Tongue (tissue), 3 donors: ENCODE measurements at places on chromosomes 7 and 10. TPM values are rescaled to one million over a fixed set of nuclear protein-coding genes. Genes with fewer than 3 reads are reported as not detected.

The FAM25C gene
- total RNA-seq: not detected

The CYP3A7 gene
- 0.21 TPM for total RNA-seq

DNA sequence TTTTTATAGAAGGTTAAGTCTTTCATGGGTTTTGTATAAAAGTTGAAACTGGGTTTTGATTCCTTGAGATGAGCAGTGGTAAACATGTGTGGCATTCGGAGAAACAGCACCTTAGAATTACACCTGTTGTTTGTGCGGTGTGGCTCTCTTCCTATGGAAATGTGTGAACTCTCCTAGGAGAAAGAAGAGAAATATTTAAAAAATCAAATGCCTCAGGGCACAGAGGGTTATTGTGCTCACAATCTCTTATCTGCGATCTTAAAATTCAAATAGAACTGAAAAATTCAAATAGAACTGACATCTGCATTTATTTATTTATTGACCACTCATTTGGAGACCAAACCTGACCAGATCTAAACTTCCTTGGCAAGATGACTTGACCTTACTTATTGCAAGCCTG, 18.1 kb upstream of the NRP1 start:
- no peak for DNase-seq

DNA sequence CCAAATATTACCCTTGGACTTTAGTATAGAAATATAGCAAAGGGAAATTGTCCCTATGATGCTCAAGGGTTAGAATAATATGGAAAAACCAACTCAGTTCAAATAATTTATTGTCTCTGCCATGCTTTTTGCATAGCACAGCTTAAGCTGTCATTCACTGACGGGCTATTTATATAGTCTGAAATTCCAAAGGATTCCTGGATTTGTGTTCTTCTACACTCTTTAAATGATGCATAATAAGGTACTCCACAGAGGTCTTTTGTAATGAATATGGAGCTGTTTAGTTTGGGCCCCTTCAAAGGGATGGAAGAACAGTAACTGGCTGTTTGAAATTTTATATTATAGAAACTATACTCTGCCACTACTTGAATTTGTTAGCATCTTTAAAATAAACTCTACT, 276.6 kb upstream of the FERD3L start:
- no peak for DNase-seq

DNA sequence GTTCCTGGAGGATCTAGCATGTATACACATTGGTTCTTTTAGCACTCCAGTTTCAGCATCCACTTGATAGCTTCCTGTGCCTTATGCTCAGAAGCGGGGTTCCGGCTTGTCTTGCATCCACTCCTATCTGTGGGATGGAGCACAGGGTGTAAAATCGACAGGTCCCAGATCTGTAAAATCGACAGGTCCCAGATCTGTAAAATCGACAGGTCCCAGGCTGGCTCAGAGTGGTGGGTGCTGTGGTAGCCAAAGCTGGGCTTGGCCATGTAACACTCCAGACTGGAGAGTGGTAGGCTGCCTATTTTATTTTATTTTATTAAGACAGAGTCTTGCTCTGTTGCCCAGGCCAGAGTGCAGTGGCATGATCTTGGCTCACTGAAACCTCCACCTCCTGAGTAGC, 30.3 kb downstream of the HECW1 start:
- no peak for DNase-seq

- DNase-seq: no peak
Observed at GRCh38 chr10:130567011-130567410, 430.8 kb downstream of the GLRX3 start.

- DNase-seq: no peak
Observed at GRCh38 chr7:42274053-42274452, 37.0 kb upstream of the GLI3 start.

- no peak for DNase-seq
Observed at GRCh38 chr7:29331163-29331562, 136.6 kb downstream of the CHN2 start.

DNA sequence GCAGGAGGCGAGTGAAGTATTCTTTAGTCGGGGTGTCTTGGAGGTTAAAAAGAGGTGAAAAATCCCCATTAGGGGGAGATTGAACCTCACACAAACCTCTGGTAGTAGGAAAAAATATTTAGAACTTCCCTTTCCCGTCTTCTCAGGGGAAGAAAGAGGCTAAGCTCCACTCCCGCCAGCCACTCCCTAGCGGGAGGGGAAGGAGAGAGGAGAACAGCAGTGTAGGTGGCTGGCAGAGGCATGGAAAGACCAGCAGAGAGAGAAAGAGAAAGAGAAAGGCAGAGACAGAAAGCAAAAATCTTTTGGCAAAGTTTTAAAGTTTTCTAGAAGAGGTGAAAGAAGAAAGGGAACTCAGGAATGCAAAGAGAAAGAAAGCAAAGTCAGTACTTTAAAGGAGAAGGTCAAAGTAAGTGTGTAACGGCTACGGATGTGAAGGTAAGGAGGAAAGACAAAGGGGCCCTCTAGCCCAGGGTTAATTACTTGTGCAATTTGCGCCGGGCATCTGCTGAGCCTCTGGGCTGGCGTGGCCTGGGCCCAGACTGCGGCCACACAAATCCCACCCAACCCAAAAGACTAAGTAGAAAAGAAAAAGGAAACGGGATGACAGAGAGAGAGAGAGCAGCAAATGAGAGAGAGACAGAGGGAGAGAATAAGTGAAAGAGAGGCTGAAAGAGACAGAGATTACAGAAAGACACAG, 72.3 kb upstream of the ZNF746 start:
- no peak for DNase-seq

- no peak for DNase-seq
Observed at GRCh38 chr7:130505753-130506152, 13.9 kb downstream of the MEST start.

GRCh38 chr7:156167987-156168386, 355.7 kb upstream of the SHH start:
- no peak for DNase-seq
